ENCODE measurements at places on chromosomes 1 and 21.

GRCh38 chr1:36537190-36537768 is 54.6 kb upstream of the CSF3R start:
- no peak for DNase-seq

DNA sequence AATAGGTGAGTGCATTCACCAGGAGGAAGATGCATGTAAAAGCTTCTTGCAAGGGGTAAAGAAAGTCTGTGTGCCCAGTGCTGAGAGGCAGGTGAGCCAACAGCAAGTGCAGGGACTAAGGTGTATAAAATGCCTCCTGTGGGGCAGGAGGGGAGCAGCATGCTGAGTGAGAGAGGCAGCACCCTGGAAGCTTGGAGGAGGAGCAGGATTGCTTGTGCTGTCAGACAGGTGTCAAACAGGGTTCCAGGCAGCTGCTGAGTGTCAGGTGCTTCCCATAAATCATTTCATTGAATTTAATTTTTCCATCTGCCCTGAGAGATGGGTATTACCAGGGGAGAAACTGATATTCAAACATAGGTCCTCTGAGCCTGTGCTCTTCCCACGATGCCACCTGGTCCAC is 13.9 kb downstream of the BSND start:
- no peak for DNase-seq

- no peak for DNase-seq
Measured at GRCh38 chr1:31640179-31640578, 4.5 kb downstream of the PEF1 start.

- DNase-seq, result no peak
Measured at GRCh38 chr1:154503898-154504297, 1.7 kb upstream of the SHE start.

DNA sequence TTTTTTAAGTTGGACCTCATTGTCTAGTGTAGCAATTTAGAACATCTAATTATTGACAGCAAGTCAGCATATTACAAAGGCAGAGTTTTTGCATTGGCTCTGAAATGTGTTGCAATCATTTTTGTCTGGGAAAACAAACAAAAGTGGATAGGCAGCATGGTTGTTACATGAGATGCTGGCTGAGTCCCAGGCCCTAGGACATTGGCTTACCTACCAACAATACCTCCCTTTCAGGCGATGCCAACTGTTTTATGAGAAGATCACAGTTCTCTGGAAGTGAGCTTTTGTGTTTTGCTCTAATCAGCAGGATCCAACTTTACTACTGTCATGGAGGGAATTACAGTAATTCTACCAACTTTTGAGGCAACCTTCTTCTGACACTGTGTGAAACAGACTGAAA is 71.5 kb upstream of the CXADR start:
- DNase-seq, result no peak

DNA sequence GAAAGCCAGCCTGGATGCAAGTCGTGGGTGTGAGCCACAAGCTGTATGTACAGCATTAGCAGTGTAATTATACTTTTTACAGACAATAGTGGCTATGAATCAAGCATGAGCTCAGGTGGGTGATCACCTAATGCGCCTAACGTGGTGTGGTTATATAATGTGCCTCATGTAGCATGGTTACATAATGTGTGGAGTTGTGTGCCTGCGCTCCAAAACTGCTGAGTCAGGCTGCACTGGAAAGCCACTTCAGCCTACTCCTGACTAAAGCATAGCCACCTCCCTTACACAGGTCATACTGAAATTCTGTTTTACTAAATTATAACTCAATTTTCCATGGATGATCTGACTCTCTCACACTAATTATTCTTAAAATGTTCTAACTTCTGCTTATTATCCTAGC is 69.8 kb downstream of the KCNT2 start:
- DNase-seq, result no peak

GRCh38 chr1:102083192-102083591 is 86.5 kb upstream of the OLFM3 start:
- DNase-seq, result no peak

DNA sequence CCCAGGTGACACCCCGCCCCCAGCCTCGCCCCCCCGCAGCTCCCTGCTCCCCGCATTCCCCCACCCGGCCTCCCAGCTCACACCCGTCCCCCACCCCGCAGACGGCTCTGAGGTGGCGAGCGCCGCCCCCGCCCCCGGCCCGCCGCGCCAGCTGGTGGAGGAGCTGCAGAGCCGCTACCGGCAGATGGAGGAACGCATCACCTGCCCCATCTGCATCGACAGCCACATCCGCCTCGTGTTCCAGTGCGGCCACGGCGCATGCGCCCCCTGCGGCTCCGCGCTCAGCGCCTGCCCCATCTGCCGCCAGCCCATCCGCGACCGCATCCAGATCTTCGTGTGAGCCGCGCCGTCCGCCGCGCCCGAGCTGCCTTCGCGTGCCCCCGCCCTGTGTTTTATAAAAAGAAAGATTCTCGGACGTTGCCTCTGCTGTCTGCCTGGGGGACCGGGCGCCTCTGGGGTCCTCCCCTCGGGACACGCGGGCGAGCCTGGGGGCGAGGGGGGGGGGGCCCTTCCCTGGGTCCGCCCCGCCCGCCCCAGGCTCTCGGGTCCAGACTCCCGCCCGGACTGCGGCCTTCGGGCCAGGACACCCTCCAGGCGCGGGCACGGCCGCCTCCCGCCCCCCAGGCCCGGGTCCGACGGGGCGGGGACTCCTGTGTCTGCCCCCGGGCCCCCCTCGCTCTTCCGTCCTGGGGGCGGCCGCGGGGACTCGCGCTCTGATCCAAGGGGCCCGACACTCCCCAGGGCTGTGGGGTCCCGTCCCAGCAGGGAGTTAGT is 1.6 kb upstream of the MMP23B start:
- DNase-seq, result no peak

- DNase-seq, result no peak
Measured at GRCh38 chr1:247740721-247741120, 2.3 kb downstream of the OR14K1 start.

DNA sequence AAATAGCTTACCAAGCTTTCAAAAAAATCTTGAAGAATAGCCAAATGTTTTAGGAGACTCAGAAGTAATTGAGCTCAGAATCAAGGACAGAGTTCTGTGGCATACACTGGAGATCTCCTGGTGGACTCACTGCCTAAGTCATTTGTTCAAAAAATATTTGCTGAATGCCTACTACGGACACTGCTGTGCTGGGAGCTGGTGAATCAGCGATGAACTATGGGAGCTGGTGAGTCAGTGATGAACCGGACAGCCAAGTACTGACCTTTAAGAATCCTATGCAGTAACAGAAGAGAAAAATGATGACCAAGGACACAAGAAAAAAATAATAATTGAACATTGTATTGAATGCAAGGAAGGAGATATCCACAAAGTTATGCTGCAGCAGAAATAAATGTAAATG is 717.9 kb upstream of the CXADR start:
- DNase-seq, result no peak

- no peak for DNase-seq
Measured at GRCh38 chr1:205709059-205709398, 28.7 kb upstream of the SLC45A3 start.

DNA sequence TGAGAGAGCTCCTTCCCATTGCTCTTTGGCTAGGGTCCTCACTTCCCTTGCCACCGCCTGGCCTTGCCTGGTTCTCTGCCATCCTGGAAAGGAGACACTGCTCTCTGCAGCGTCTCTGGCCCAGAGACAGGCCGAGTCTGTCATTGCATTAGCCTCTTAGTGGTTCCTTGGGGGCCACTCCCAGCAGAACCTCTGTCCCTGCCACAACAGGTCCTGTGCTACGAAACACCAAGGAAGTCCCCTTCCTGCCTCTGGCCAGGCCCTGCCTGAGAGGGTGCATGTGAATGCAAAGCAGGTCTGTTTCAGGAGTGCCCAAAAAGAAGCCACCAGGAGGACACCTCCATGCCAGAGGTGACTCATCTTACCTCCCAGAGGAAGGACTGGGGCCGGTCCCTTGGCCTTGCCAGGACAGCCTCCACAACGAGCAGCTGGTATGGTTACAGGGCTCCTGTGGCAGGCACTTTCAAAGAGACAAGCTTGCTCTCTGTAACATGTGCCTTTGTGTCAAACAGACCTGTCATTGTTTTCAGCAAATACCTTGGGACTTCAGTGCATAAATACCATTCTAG is 59.6 kb downstream of the VPS26C start:
- no peak for DNase-seq

- no peak for DNase-seq
Measured at GRCh38 chr1:225597926-225598575, 54.9 kb downstream of the ENAH start.

DNA sequence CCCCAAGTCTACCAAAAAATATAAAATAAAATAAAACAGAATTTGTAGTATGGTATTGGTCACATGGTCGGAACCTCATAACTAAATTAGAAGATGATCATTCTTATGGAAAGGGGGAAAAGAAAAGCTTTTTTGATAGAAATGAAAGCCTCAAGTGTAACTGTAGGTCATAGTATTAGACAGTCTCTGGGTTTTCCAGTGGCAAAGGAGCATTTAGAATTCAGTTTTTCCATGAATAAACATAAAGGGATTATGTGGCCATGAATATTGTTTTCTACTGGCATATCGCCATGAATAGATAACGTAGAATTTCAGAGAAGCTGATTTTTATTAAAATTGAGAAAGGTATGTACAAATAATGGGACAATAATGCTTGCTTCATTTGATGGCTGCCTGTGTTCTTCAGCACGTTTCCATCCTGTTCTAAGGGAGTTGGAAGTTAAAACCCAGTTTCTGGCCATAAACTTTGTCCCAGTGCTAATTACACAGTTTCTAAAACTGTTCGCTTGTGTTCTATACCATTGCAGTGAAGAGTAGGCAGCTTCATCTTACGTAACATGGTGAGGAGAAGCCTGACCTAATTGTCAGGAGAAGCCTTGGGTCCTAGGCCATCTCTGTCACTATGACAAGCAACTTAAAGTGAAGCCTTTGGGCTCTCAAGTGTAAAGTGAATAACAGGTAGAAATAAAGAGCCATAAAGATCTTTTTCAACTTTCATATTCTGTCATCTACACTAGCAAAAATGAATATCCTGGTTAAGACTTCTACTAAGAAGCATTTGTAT is 70.5 kb upstream of the PGD start:
- DNase-seq, result no peak

- no peak for DNase-seq
Measured at GRCh38 chr1:212981571-212982328, 31.4 kb downstream of the VASH2 start.

DNA sequence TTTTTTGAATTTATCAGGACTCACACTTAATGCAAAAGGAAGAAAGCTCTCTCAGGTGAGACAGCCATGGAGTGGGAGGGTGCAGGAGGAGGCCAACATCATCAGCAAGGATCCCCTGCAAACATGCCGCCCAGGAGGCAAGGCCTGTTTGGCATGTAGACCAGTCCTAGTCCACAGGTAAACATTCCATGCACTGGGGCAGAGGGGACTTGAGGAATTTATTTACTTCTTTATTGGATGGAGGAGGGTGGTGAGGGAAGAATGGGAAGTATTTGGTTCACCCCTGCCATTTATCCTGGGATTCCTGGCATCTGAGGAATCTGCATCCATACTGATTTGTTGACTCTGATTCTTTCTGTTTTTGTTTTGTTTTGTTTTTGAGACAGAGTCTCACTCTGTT is 1.5 kb upstream of the UQCRHL start:
- no peak for DNase-seq

DNA sequence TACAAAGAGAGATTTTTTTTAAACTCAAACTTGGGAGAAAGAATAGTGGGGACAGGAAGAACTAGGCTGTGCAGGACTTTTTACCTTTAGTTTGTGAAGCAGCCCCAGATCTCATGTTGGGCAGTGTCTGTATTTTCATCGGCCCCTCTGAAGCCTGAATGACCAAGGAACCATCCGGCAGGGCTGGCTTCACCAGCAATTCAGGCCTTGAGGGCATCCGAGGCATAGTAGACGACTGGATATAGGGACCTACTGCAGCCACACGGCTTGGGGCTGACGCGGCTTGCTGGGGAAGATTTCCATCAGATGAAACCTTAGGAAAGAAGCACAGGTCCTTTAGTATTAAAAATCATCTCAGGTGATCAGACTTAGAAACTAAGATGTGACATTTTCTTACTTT is 43.7 kb downstream of the TP53BP2 start:
- DNase-seq, result no peak
